ENCODE measurements at places on chromosomes 2 and 18.

DNA sequence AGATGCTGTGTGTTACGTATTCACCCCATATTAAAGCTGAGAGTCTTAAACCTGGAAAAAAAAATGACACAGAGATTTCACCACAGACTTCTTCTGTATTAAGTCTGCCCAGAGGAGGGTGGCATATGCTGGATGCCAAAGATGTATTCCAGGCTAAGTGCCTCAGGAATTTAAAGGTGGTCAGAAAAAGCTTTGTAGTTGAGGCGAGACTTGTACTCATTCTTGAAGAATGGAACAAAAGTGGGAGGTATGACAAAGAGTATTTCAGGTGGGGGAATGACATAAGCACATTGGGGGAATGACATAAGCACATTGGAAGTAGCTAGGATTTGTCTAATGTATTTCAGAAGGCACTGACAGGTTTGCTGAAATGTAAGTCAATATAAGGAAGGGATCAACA, 98.6 kb downstream of the BABAM2 start:
- DNase-seq = no peak

DNA sequence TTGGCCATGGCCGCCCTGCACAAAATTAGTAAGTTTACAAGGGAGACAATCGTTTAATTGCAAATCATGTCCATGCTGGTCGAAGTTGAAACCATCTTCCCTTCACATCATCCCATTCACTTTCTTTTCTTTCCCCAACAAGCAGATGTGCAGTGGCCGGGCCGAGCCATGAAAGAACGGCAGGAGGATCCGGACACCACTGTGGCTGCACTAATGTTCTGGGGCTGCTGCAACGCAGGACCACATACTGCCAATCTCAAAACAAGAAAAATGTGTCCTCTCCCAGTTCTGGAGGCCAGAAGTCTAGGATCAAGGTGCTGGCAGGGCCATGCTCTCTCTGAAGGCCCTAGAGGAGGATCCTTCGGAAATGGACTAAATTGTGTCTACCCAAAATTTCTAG, 227.4 kb upstream of the MYT1L start:
- no peak for DNase-seq

DNA sequence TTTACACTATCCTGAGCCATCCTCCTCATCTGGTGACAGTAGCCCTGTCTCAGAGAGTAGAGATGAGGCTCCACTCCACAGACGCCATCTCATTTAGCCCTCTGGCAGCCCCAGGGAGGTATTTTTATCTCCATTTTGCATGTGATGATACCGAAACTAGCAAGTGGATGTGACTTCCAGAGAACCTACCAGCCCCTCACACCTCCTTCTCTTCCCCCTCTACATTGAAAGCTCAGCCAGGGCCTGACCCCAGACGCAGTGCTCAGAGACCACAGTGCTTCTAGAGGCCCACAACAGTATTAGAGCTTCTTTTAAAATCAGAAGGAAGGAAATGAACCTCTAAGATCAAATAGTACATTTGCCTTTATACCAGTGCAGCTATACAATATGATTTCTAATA, 8.3 kb downstream of the GYPC start:
- DNase-seq = no peak

GRCh38 chr18:21327101-21327500, 85.1 kb downstream of the GREB1L start:
- no peak for DNase-seq

- DNase-seq = no peak
Observed at GRCh38 chr18:13239171-13239956, 20.8 kb downstream of the LDLRAD4 start.

GRCh38 chr2:73110168-73111072, 2.3 kb downstream of the RAB11FIP5 start:
- DNase-seq = no peak

- DNase-seq = no peak
Observed at GRCh38 chr18:30999887-31000628, 42.5 kb downstream of the DSC3 start.

DNA sequence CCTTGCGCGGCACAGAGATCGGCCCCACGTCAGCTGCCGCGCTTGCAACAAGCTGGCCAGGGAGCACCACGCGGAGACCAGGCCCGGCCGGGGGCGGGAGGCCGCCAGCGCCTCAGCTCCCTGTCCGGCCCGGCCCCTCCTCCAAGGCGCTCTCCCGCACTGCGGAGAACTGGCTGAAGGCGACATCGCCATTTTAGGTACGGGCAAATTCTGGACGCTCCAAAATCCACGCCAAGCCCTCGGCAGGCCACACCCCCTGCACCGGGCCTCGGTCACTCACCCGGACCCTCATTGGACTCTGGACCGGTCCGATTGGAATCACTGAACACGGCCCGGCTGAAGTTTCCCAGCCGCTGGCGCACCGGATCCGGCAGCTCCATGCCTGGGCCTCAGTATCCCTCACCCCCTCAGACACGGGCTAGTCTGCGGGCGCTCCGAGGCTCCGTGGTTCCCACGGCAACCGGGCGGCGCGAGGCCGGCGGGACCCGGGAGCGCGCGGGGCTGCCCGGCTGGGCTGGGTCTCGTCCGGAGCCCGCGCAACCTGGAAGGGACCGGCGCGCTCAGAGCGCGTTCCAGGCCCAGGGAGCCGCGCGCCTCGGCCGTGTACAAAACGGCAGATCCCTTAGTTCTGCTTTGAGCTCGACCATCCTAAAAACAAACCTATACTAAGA, at the start of gene TMEM17:
Gene TMEM17 (minus strand): TSS at position 446 of the 671 bp plus-strand sequence. CDS start 66 bp downstream, at position 380.
- peak; percentile 93 for DNase-seq

DNA sequence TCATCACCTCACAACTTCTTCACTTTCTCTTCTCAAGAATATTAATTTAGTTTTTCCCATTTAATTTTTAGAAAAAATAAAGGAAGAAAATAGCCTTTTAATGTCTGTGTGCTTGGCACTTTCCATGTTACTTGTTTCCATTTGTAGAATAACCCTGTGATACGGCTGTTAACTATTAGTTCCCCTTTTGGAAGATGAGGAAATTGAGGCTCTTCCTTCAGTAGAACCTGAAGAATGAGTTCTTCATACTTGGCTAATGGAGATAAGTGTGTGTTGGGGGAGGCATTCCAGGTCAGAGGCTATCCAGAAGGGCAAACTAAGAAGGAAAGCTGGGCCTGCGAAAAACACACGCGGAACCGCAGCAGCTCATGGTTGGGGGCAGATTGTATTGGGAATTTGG, 38.3 kb downstream of the ZNF532 start:
- no peak for DNase-seq

GRCh38 chr2:12169721-12170120, 423.3 kb downstream of the LPIN1 start:
- no peak for DNase-seq

GRCh38 chr18:25005541-25006403, 346.2 kb downstream of the ZNF521 start:
- DNase-seq = no peak

DNA sequence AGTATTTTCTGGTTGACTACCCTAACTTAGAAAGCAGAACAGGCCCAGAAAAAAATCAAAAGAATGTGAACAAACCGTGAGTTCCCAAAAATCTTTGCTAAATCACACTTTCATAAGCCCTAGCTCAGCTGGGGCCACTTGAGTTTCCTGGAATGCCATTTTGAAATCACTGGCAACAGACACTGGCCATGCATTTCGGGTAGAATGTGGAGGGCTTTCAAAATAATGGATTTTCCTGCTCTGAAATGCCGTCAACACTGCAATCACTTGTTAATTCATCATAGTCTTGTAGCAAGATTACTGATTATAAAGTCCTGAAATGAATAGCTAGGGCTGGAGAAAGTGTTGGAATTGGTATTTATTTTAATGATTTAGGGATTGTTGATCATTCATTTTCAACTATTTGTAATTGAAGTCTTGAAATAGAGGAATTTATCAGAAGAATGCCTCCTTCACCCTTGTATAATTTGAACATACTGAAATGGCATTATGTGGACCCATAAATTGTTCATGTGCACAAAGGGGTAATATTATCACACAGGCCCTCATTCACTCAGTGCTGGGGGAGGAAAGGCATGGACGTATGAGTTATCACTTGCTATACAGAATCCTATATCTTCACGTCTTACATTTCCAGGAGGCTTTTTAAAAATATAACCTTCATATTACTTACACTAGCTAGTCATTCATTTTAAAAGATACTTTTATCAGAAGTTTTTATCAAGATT, 134.8 kb downstream of the DTNA start:
- no peak for DNase-seq

DNA sequence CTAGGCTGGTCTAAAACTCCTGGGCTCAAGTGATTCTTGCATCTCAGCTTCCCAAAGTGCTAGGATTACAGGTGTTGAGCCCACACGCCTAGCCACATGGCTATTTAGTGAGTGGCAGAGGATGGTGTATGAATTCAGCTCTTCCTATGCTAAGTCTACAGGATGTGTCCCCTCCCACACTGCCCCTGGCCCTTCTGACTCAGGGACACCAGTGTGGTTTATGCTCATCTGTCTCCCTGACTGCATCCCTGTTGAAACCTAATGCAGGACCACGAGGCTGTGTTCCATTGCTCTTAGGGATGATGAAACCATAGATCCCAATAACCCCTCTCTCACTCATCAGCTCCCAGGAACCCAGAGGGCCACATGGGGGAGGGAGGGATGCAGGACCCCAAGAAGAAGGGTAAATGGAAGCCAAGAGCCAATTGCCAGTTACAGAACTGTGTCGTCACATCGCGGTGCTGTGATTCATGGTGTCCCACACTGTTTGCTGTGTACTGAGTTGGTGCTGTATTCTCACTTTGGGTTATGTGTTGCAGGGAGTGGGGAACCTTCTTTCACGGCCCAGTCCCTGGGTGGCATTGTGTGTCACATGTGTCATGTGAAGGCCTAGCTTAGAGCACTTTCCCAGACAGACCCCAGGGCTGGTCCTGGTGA, 102.9 kb upstream of the HAAO start:
- DNase-seq = no peak

GRCh38 chr2:10891390-10891789, 20.3 kb upstream of the KCNF1 start:
- no peak for DNase-seq

GRCh38 chr2:1072250-1072649, 121.6 kb downstream of the SNTG2 start:
- no peak for DNase-seq

DNA sequence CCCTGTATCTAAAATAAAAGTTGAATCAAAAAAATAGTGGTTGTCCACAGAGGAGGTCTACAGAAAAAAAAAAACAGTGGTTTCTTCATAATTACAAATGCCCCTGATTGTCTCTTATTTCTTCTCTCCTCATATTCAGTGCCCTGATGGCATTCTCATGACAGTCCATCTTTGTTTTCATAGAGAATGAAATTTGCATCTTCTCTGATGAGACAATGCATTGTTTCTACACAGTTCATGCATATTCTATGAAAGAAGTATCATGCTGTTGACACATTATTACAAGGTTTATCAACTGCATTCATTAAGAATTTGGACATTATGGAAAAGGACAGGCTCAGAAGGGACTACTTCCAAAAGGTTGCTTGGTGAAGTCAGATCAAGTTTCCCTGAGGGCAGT, 59.5 kb downstream of the LHCGR start:
- DNase-seq = no peak

DNA sequence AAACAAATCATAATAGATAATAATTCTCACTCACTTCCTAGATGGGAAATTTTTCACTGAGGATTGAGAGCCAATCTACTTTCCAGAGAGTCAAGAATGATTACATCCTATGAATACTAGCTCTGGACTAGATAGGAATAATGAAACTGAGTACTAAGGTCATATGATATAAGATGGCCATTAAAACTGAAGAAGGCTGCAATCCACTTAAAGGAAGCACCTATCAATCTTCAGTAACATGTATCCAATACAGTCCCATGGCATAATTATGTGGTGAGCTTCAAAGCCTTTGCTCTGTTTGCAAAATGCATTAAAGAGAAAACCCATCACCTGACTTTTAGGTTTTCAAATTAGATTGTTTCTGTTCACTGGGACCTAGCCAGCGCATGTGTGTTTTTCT, 398.0 kb upstream of the MEIS1 start:
- DNase-seq = no peak

DNA sequence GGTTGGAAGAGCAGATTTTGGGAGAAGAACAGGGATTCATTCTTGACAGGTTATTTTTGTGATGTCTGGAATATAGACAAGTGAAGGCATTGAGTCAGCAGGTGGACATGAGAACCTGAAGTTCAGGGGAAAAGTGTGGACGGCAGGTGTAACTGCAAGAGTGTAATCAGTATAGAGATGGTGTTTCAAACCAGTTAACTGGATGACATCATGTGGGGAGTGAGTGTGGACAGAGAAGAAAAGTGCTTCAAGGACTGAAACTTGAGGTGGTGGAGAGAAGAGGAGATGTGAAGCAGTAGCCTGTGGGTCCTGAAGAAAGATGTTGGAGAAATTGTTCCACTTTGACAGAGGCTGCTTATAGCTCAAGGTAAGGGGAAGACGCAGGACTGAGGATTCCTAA, 7.1 kb downstream of the IL1RL1 start:
- DNase-seq = no peak

GRCh38 chr2:113111823-113112287, 15.5 kb upstream of the IL1RN start:
- DNase-seq = no peak

GRCh38 chr18:50172367-50172766, 22.6 kb downstream of the MYO5B start:
- no peak for DNase-seq

DNA sequence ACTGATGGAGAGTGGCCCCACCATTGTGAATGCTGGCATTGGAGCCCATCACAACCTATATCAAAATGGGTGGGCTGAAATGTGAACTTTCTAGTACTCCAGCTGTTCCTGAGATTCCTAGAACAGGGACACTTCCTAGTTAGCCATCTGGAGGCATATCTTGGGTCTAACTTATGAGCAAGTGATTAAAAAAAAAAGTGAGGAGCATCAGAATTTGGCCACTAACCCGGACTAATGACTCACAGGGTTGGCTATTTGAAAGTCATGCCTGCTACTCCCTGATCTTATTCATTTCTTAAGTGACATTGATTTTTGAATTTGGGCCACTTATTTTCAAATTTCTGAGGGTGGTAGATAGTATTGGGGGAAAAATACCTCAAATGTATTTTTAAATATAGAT, 216.6 kb downstream of the HRH4 start:
- no peak for DNase-seq

DNA sequence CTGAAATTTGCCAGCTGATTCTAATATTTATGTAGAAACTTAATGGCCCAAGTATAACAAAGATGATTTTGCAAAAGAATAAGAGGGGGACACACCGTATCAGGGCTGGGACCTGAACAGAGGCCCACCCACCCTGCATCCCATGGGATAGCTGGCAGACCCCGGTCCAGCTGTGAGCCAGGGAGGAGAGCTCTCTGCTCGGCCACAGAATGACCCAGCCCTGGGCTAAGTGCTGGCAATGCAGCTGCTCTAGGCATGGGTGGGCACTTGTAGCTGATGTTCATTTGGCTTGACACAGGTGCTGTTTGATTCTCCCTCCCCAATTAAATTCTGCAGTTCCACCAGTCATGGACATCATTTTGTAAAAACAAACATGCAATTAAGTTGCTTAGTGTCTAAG, 522.8 kb upstream of the RAB6C start:
- DNase-seq = no peak

GRCh38 chr18:26863921-26864497, 1.5 kb downstream of the AQP4 start:
- DNase-seq = no peak
